T-helper 2 cell treated with Interferon-gamma antibody and Interleukin-4, amounts not matched to agents 100 ng/mL and 5 ng/mL, for 36 hours (primary cell): ENCODE measurements at places on chromosomes 7 and 10. TPM values are rescaled to one million over a fixed set of nuclear protein-coding genes. Genes with fewer than 3 reads are reported as not detected.

LRIT1 gene
- not detected in 2 replicates for total RNA-seq

MSS51 gene
- 3.3 and 3.9 TPM in 2 replicates for total RNA-seq

C10orf143 gene
- 3.9 and 4.9 TPM in 2 replicates for total RNA-seq

LRRC18 gene
- not detected in 2 replicates for total RNA-seq

FAM25A gene
- total RNA-seq, result not detected in 2 replicates

PHTF2 gene
- 57.6 and 60.0 TPM in 2 replicates for total RNA-seq

ACSM6 gene
- not detected in 2 replicates for total RNA-seq

ARHGEF35 gene
- total RNA-seq, result 3.6 and 3.9 TPM in 2 replicates

MYL10 gene
- not detected in 2 replicates for total RNA-seq

FANK1 gene
- 0.14 TPM in 1 of 2 replicates, not detected in the other for total RNA-seq

MYH16 gene
- not detected in 2 replicates for total RNA-seq

C1QL3 gene
- total RNA-seq, result not detected in 2 replicates

CASTOR2 gene
- total RNA-seq, result 3.7 TPM in 2 replicates

SLC25A13 gene
- total RNA-seq, result 14.8 and 15.8 TPM in 2 replicates

CALML3 gene
- not detected in 2 replicates for total RNA-seq

TRPV6 gene
- not detected in 2 replicates for total RNA-seq

AMPH gene
- total RNA-seq, result 0.23 and 0.30 TPM in 2 replicates

LZTS2 gene
- total RNA-seq, result 15.9 and 16.4 TPM in 2 replicates

ASB10 gene
- not detected in 2 replicates for total RNA-seq

STOX1 gene
- 0.70 and 0.73 TPM in 2 replicates for total RNA-seq

LRRC61 gene
- total RNA-seq, result 20.7 and 20.9 TPM in 2 replicates

PPP1R3C gene
- total RNA-seq, result not detected in 2 replicates

EXOSC1 gene
- total RNA-seq, result 53.9 and 55.1 TPM in 2 replicates

HIBADH gene
- total RNA-seq, result 14.5 TPM in 2 replicates

OR13A1 gene
- not detected in 2 replicates for total RNA-seq

OR2A12 gene
- total RNA-seq, result not detected in 2 replicates

WNT16 gene
- total RNA-seq, result not detected in 2 replicates

TSPAN33 gene
- total RNA-seq, result 2.7 and 3.0 TPM in 2 replicates

NCF1 gene
- total RNA-seq, result 1.4 and 2.2 TPM in 2 replicates

PSTK gene
- total RNA-seq, result 3.2 and 3.5 TPM in 2 replicates

PON1 gene
- not detected in 2 replicates for total RNA-seq
